ENCODE measurements at places on chromosomes 4 and X. TPM values are rescaled to one million over a fixed set of nuclear protein-coding genes. Genes with fewer than 3 reads are reported as not detected.

DNA sequence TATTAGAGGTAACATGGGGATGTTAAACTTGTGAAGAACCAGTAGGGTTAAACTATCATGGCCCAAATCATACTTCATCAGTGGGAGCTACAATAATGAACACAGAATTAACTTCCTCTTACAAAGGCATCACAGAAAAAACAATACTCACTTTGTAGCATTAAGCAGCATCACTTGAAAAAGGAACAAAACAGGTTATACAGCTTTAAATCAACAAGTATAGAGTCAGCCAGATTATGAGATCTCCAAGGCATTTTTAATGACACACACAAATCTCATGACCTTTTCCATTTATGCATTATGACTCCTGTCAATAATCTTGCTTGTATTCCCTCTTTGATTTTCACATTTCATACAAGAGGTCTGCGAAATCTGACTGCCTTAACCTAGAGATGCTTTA is 18.3 kb downstream of the FBXL5 start:
- H3K4me1 ChIP-seq: no peaks in the 10 kb centered on the region
- no peak for DNase-seq
- H3K36me3 ChIP-seq: peaks cover 18% of the 10 kb centered on the region
- H3K27me3 ChIP-seq: no peaks in the 10 kb centered on the region
- H3K4me3 ChIP-seq: no peak overlapping the region

The RPA4 gene
- total RNA-seq: 0.29 TPM

DNA sequence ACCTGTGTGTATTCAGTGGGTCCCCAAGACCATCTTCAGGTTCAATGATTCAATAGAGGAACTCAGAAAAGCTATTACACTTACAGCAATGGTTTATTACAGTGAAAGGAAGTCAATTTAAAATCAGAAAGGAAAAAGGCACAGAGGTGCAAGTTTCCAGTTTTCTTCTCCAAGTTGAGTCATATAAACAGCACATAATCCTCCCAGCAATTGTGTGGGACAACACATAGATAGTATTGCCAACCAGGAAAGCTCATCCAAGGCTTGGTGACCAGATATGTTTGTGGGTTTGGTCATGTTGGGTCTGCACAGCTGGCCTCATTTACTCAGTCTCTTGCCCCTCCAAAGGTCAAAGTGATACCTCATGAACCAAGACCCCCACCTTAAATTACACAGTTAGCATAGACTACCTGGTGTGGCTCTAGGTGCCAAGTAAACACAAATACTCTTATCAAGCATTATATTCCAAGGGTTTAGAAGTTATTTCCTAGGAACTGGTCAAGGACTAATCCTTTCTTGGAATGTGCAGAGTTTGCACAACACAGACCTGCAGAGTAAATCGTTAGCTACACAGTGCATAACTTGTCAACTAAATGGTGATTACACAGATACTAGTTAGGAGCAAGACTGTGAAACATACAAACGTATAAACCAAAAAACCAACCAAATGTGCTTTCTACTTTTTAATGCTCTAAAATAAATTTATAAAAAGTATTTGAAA is 777.3 kb downstream of the PCDH18 start:
- H3K27ac ChIP-seq: no peak overlapping the region
- H3K36me3 ChIP-seq: no peaks in the 10 kb centered on the region
- no peaks in the 10 kb centered on the region for H3K27me3 ChIP-seq
- H3K4me3 ChIP-seq: no peak overlapping the region
- DNase-seq: no peak

DNA sequence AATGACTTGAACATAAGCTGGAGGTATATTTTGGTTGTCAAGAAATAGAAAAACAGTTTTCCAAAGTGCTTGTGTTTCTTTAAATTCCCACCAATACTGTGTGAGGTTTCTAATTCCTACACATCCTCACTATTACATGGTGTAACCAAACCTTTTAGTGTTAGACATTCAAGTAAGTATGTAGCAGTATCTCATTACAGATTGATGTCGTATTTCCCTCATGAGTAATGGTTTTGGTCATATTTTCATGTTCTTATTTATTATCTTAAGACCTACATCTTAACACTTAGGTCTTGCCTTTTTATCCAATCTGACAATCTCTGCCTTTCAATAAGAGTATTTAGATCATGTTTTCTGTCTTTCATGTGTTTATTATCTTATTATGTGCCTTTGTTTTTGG is 253.7 kb upstream of the ANXA10 start:
- H3K36me3 ChIP-seq: no peaks in the 10 kb centered on the region
- peaks cover 11% of the 10 kb centered on the region for H3K27me3 ChIP-seq
- H3K27ac ChIP-seq: no peak overlapping the region
- no peak for DNase-seq

DNA sequence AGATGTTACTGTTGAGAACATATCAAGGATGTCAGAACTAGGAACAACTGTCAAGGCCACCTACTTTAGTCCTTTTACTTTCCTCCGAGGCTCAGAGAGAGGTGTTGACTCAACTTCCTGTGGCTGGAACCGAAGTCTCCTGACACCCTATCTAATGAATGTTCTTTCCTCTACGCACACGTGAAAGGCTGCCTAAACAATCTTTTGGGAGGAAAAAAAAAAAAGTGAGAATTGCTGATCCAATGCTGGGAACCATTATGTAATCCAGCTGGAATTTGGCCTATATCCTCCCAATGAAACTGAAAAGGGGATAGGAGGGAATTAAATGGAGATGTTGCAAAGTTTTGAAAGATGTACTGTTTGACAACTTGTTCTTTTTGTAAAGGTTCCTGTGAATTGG is 8.3 kb upstream of the MAP7D3 start:
- no peak overlapping the region for H3K4me3 ChIP-seq
- peak; percentile 56 for DNase-seq
- H3K27me3 ChIP-seq: no peaks in the 10 kb centered on the region
- H3K4me1 ChIP-seq: peaks cover 44% of the 10 kb centered on the region

- DNase-seq: no peak
- H3K27me3 ChIP-seq: no peaks in the 10 kb centered on the region
- no peak overlapping the region for H3K4me3 ChIP-seq
- H3K4me1 ChIP-seq: peaks cover 12% of the 10 kb centered on the region
- H3K27ac ChIP-seq: no peak overlapping the region
These were observed 94.6 kb downstream of the HPGD start for GRCh38 chr4:174427571-174428140.

GRCh38 chrX:10156199-10157031 is at the start of gene CLCN4:
Gene CLCN4, plus strand, starts transcription at chrX:10156975. Its CDS starts 28,058 bp downstream, at chrX:10185033.
- H3K36me3 ChIP-seq: no peaks in the 10 kb centered on the region
- H3K27me3 ChIP-seq: no peaks in the 10 kb centered on the region
- H3K4me3 ChIP-seq: peak within 1 kb of the TSS; percentile 37
- peak within 1 kb of the TSS; percentile 82 for H3K27ac ChIP-seq
- H3K4me1 ChIP-seq: peaks cover 6% of the 10 kb centered on the region

DNA sequence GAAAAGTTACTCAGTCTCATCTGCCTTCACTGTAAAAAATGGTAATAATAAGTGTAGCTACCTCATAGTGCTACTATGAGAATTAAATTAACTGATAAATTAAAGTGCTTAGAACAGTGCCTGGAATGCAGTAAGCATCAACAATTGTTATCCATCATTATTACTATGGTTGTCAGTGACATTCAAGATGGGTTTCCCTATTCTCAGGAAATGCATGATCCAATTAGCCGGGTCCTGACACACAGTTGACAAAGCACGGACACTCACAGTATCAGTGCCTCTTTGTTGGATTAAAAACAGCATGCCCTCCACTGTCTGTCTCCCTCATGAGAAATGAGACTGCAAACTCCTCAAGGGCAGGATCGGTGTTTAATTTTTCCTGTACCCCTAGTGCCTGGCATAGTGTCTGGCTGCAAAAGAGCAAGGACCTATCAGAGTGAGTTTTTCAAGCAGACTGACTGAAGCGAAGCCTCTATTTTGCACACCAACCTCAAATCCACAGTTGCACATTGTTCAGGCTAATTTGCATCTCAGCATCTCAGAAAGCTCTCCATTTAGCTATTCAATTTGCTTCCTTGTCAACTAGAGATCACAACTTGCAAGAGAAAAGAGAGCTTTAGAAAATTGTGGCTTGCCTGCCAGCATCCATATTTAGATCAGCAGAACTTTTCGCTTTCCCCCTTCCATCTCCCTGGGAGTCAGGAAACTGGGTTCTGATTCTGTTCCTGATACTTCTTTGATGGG is 122.9 kb downstream of the LDB2 start:
- no peak for DNase-seq
- H3K27ac ChIP-seq: no peak overlapping the region
- no peak overlapping the region for H3K4me3 ChIP-seq
- H3K27me3 ChIP-seq: no peaks in the 10 kb centered on the region
- H3K4me1 ChIP-seq: peaks cover 6% of the 10 kb centered on the region

DNA sequence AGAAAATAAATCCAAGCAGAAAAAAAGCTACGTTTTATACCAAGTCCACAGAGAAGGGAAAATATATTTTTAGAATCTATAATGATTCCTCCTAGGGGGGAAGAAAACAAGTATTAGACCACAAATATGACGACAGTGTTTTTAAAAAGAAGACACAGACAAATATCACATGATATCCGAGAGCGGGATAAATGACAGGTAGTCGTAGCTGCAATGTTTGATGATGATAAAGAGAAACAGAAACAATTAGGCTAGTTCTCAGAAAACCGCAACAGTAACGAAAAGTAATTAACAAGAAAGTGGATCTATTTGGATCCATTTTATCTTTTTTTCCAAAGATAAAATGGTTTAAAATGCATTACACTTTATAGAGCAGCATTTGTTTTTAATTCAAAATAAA is 918 bp downstream of the HAUS3 start:
- H3K27me3 ChIP-seq: no peaks in the 10 kb centered on the region
- H3K36me3 ChIP-seq: peaks cover 3% of the 10 kb centered on the region
- 0 out of 2 replicates have a peak, but pooled peaks cover 4% of the 10 kb centered on the region for H3K4me1 ChIP-seq
- H3K4me3 ChIP-seq: peak overlapping the region; percentile 75
- DNase-seq: no peak
- no peak overlapping the region for H3K27ac ChIP-seq

The FABP2 gene
- total RNA-seq: not detected

- H3K36me3 ChIP-seq: no peaks in the 10 kb centered on the region
- no peaks in the 10 kb centered on the region for H3K27me3 ChIP-seq
- no peak overlapping the region for H3K4me3 ChIP-seq
- H3K27ac ChIP-seq: no peak overlapping the region
- no peaks in the 10 kb centered on the region for H3K4me1 ChIP-seq
These were observed 255.6 kb downstream of the NDST4 start for GRCh38 chr4:114857831-114858230.

- no peak overlapping the region for H3K27ac ChIP-seq
- H3K4me1 ChIP-seq: no peaks in the 10 kb centered on the region
- no peak for DNase-seq
- H3K36me3 ChIP-seq: no peaks in the 10 kb centered on the region
- H3K4me3 ChIP-seq: no peak overlapping the region
- no peaks in the 10 kb centered on the region for H3K27me3 ChIP-seq
These were observed 300.2 kb downstream of the GPM6A start for GRCh38 chr4:175511861-175512260.

DNA sequence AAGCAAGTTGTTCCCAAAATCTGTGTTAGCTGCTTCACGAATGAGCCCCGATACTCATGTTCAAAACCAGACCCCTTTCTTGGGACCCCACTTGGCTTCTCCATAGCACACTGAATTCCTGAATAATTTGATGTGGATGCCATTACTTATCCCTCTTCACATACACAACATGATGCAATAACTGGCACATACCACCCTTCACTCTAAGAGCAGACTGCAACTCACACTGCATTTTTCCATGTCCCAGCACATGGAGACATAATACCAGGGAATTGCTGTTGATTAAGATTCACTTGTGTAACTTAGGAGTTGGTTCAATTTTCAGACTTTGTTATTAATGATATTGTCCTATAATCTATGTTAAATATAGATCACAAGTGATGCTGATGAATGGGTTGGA is 213.4 kb downstream of the MAML3 start:
- H3K4me3 ChIP-seq: no peak overlapping the region
- DNase-seq: no peak
- H3K36me3 ChIP-seq: no peaks in the 10 kb centered on the region

The FAM53A gene
- 0.39 TPM for total RNA-seq

DNA sequence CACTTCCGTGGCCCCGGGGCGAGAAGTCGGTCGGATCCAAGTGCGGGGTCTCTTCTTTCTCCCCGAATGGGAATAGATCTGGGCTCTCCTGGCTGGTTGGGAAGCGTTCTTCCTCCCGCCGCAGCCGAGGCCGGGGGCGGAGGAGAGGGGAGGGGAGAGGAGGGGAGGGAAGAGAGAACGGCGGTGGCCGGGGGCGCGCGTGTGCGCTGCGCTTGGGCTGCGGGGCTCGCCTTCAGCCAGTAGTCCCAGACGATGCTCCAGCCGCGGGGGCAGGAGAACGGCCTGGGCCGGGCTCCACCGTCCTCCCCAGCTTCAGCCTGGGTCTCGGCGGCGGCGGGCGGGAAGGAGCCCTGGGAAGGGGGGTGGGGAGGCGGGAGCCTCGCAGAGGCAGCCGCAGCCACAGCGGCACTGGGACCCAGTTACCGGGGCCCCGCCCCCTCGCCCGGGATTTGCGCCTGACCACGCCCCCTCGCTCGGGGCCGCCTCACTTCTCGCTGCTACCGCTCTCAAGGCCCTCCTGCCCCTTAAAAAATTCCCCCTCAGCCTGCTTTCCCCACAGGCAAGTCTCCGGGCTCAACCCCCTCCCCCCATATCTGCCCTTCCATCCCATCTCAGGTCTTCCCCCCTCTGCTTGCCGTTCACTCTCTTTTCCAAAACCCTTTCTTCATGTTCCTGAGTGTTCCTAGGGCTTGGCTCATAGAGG is at the start of gene FGD1:
Gene FGD1, minus strand, starts transcription at position 421 of the 703 bp plus-strand sequence. CDS start 802 bp downstream, outside the sequence.
- H3K36me3 ChIP-seq: no peaks in the 10 kb centered on the region
- H3K4me1 ChIP-seq: peaks cover 15% of the 10 kb centered on the region
- H3K27me3 ChIP-seq: no peaks in the 10 kb centered on the region
- peak; percentile 52 for DNase-seq

GRCh38 chr4:13944095-13944511 is 316.6 kb upstream of the BOD1L1 start:
- no peak for DNase-seq
- H3K4me1 ChIP-seq: no peaks in the 10 kb centered on the region
- no peaks in the 10 kb centered on the region for H3K36me3 ChIP-seq
- no peak overlapping the region for H3K4me3 ChIP-seq

GRCh38 chrX:148354916-148355315 is 145.5 kb upstream of the AFF2 start:
- H3K4me3 ChIP-seq: no peak overlapping the region
- no peak overlapping the region for H3K27ac ChIP-seq
- H3K27me3 ChIP-seq: no peaks in the 10 kb centered on the region
- DNase-seq: no peak
- H3K36me3 ChIP-seq: no peaks in the 10 kb centered on the region
- no peaks in the 10 kb centered on the region for H3K4me1 ChIP-seq

The ADGRG2 gene
- 0.11 TPM for total RNA-seq

Measured in SJSA1 (cell line).